Hematopoietic multipotent progenitor cell treated with erythropoietin and hydrocortisone succinate and interleukin-3 and kit ligand, for 8 days (in vitro differentiated cells): ENCODE measurements at places on chromosomes 6 and 20.

GRCh38 chr20:4229415-4229814, 214.1 kb upstream of the RNF24 start:
- no peak for DNase-seq

DNA sequence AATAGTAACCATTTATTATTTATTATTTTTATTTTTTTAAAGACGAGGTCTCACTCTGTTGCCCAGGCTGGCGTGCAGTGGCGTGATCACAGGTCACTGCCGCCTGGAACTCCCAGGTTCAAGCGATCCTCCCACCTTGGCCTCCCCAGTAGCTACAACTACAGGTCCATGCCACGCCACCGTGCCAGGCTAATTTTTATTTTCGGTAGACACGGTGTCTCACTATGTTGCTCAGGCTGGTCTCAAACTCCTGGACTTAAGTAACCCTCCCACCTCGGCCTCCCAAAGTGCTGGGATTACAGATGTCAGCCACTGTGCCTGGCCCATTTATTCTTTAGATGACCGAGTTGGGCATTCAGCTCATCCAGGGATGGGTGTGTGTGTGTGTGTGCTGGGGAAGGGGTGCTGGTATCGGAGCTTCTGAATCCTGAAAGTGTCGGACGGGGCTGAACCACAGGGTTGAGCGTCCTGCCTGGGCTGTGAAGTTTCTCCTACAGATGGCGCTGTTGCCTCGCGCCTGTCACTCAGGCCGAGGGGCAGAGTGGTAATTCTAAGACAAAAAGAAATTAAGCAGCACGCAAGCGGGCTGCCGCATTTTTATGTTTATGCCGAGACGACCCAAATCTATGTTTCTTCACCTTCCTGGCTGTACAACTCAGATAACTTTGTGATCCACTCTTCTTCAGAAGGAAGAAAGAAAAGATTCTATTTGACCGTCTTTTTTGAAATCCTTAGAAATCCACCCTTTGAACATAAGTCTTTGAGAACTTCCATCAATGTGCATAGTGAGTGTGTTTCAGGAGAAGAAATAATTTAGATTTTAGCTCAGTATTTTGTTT, 252.8 kb downstream of the CDH26 start:
- peak; percentile 67 for DNase-seq

DNA sequence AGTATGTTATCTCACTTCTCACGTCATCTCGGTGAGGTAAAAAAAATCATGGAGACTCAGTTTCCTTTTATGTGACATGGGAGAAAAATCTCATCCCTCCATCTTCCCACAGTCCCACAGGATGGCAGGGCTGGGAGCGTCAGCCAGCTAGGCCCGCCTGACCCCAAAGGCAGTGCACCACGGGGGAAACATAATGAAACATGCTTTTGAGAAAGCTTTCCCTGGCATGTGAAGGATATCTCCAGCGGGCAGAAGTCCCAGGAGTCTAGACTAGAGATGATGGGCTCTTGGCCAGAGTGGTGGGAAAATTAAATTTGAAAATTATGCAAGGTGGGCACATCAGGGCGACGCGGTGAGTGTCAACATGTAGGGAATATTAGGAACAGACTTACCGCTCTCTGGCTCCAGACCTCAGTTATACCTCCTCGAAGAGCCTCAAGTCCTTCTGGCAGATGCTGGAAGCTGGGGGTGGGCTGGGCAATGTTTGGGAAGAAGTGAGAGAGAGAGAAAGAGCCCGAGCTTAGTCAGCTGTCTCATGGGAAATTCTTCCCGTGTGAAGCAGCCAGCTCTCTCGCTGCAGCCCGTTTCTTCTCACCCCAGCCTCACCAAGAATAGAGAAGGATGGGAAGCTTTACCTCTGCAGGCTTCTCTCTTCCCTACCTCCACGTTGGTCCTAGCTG, 52.3 kb downstream of the MOCS1 start:
- no peak for DNase-seq

- DNase-seq = no peak
These were observed 2.8 kb downstream of the FAM8A1 start for GRCh38 chr6:17602888-17603287.

- DNase-seq = no peak
These were observed 334.3 kb downstream of the ZFAND3 start for GRCh38 chr6:38153798-38154345.

- peak; percentile 7 for DNase-seq
These were observed 55.5 kb downstream of the CPNE5 start for GRCh38 chr6:36783603-36784375.

DNA sequence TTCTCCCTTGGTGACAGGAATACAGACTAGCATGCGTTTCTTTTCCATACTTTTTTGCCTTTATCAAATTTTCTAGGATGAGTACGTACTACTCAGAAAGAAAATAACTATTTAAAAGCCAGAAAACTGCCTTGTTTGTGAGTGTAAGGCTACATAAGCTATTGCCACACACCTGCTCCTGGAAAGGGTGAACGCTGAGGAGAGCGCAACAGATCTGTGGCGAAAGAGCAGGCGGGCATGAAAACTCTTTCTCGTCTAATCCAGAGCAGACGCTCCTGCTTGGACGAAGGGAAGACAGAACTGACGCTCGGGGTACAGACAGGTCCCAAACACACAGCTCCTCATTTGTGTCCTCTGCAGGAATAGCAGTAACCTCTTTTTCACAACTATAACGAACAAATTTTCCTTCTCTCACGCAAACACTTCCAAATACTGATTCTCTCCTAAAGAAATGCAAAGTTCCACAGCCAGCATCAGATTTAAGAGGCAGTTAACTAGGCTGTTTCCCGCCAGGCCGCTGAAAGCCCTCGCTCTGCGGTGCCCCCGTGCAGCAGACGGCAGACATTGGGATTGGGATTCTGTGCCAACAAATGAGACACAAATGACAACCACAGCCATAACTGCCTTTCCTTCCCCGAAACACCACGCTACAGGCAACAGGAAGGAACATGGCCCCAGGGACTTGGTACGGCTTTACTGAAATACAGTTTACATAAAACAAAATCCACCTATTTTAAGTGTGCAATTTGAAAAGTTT, 20.0 kb downstream of the TAF4 start:
- no peak for DNase-seq

GRCh38 chr6:81939766-81940165, 187.3 kb upstream of the TENT5A start:
- DNase-seq = no peak

DNA sequence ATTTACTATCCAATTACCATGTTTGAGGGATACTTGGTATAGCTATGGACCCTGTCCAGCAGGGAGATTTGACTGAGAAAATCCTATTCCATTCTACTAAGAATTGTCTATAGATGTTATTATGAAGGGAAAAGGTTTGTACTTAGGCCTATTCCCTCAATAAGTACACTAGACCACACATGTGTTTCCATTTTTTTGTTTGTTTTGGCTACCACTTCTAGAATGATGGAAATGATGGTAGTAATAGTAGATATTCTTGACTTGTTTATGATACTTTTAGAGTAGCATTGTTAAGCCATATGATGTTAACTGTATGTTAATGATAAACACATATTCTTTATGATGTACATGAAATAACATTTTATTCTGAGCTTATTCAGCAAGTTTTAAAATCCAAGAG, 144.8 kb downstream of the OGFRL1 start:
- no peak for DNase-seq

- DNase-seq = no peak
These were observed 26.7 kb downstream of the OVOL2 start for GRCh38 chr20:18031050-18031449.
